ENCODE measurements at places on chromosomes 5 and 9.
A peak's percentile ranks its signal among the peaks of the same experiment; 100 is the strongest.

DNA sequence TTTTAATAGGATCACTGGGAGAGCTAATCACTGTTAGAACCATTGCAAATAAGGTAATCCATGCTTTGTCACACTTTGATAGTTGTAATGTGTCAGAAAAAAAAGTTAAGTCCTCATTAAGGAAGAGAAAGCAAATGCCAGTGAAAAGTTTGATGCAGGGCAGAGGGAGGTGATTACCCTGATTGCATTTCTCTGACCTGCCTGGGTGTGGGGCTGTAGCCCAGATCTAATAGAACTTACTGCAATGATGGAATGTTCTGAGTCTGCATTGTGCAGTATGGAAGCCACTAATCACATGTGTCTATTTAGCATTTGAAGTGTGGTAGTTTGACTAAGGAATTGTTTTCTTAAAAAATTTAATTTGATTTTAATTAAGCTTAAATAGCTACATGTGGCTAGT, 202.7 kb downstream of the ATP10B start:
- no peak for DNase-seq

GRCh38 chr9:89778100-89779090, 173.6 kb downstream of the GADD45G start:
- no peak for DNase-seq

- DNase-seq: no peak
Observed at GRCh38 chr5:73153513-73153912, 19.5 kb upstream of the TMEM174 start.

DNA sequence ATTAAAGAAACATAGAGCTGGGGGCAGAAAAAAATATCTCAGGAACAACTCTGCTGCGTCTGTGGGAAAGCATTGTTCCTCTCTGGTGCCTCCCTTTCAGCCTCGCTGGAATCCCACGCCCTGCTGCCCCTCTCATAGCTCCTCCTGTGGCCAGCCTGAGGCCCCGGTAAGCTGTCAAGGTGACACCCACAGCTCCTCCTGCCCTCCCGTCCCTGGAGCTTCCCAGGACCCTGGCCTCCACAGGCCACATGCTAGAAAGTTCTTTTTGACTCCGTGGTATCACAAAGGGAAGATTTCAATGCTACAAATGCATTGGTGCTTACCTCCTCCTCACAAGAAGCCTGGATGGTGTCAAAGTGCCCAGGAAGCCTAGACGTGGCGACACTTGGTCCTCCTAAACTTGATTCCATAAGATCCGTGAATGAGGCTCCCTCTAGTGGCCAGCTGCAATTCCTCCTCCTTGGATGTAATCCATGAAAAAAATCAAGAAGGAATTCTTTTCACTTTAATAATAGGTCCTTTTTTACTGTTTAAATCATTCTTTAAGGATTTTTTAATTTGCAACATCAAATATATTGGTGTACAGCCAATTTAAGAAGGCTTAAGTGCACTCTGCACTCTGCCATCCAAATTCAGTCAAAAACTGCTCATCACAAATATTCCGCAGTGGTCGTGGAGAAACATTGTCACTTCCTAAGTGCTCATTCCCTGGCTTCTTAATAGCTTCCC, 104.9 kb downstream of the CFAP90 start:
- peak; percentile 60 for DNase-seq

- no peak for DNase-seq
Observed at GRCh38 chr9:137371521-137371941, 51.4 kb downstream of the EXD3 start.

GRCh38 chr9:98248737-98249474, 6.5 kb downstream of the TBC1D2 start:
- no peak for DNase-seq

Measured in smooth muscle cell of the brain vasculature (primary cell).